ENCODE measurements at places on chromosomes 7 and 10. TPM values are rescaled to one million over a fixed set of nuclear protein-coding genes. Genes with fewer than 3 reads are reported as not detected.
A peak's percentile ranks its signal among the peaks of the same experiment; 100 is the strongest.

DNA sequence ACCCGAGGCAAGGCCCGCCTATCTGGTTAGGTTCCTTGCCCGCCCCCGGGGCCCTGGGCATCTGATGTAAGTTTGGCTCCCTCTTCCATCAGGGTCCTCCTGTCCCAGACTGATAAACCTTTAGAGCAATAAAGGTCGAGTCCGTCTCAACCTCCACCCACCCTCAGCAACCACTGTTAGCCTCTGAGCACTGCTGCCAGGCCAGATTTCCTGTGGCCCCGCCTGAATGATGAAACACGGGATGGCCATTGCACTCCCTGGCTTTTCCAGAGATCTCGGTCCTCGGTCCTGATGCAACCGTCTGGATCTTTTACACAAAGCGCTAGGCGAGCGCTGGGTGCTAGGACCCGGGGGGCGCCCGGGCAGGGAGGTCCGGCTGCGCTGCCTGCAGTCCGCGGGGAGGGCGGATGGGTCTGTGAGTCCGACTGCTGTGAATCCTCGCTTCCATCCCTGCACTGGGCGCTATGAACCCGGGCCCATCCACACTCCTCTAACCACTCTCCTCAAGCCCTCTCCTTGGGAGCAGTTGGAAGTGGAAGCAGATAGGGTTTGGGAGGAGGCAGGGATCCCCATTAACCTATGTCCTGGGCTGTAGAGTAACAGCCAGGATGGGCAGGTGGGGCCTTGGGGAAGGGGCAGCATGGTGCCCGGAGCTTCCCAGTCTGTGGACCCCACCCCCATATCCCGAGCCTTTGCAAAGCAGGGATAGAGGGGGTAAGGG is 875 bp upstream of the DDIT4 start:
- peak; percentile 96 for DNase-seq

DNA sequence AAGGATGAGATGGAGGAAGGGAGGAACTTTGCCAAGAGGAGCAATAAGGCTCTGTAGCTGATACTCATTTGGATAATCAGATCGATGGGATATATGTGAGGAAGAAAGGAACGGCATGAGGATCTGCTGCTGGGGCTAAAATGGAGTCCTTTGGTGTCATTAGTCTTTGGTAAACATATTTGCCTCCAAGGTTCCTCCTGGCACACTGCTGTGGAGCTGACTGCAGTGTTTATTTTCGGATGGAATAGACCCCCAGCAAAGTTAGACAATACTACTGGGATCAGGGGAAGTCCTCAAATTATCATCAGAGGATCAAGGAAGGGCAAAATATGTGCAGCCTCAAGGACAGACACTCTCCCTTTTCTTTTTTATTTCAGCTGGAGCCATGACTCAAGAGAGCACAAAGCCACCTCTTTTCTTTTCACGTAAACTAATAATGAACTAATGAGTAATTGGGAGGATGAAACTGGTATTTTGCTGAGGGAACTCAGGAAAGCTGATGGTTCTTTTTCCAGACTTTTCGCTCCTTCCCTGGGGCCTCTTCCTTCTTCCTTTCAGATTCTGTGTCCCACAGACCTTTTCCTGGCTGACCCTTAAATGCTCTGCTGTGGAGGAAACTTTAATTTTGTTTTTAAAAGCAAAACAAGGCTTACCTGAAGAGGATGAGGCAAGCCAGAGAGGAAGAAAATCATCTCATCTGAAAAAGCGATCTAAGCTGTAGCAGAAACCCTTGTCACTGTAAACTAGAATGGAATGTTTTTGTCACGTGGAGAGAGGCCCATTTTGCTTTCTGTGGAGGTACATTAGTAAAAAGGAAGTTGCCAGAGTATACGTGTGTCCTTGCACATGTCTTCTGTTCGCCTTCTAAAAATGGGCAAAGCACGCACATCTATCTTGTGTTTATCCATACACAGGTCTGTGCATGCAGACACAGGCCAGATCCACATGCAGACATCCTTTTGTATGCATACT is 33.3 kb downstream of the LRMDA start:
- DNase-seq = no peak

DNA sequence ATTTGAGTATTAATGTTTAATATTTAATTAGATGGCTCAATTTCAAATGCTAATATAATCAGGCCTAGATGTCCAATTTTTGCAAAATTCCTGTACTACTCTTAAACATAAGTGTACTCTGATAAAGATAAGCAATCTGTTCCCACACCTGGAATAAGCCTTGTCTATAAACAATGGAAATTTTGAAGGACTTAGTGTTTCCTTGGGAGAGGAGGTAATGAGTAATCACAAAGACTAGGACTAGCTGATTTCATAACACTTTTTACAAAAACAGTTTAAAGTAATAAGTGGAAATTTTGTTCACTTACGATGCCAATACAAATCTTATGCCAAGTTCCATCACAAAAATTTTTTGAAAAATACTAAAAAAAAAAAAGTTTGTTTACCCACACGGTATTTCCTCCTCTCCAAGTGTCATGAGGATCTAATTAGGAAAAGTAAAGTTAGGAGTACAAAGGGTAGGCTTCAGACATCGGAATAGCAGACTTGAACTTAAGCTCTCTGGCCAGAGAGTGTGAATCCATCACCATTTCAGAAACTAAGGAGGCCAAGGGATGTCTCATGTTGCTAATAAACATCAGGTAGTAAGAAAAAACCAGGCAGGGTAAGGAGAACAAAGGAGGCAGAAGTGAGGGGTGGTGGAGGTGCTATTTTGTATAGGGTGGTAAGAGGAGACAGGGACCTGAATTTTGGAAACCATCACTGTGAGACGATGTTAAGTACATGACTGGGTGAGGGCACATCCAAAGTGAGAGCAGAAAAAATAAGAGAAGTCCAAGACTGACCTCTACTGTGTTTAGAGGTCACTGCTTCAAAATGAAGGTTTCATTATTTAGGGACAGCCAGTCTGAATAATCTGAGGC is 61.3 kb downstream of the RAPGEF5 start:
- DNase-seq = no peak

DNA sequence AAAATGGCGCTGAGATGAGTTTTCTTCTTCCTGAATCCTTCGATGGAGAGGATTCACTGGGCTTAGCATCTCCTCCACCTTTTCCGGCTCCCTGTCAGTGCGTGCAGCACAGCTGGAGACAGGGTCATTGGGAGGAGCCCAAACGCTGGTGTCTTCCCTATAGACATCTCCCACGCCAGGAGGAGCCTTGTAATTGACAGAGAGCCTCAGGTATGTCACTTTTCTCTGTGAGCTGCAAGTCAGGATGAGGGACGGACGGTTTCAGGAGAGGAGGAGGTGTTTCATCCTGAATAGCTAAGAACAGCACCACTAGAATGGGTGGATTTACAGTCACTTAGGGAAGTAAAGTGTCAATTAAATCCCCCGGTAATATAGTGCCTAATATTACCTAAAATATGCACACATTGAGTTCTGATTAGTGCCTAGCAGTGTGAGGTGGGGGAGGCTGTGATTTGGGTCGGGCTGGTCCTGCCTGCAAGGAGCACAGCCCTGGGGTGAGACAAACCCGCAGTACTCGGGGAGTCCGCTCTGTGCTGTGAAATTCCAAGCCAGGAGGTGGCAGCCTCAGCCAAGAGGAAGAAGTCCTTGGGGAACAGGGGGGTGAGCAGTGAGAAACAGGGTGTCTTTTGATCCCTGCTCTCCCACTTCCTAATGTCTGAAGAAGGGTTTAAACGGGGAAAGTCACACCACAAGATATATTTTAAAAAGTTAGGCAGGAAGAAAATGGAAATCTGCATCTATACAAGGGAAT is 28.2 kb downstream of the IL15RA start:
- DNase-seq = peak; percentile 67

- no peak for DNase-seq
Observed at GRCh38 chr10:88049204-88049603, 185.8 kb downstream of the PTEN start.

DNA sequence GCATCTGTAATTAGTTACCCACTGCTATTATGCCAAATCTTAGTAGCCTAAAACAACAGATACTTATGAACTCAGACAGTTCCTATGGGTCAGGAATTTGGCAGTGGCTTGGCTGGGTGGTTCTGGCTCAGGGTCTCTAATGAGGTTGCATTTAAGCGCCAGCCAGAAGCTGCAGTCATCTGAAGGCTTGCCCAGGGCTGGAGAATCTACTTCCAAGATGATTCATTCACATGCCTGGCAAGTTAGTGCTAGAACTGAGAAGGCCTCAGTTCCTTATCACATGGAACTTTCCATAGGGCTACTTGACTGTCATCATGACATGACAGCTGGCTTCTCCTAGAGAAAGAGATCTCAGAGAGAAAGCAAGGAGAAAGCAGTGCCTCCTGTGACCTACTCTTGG is 121.3 kb downstream of the AVL9 start:
- peak; percentile 95 for DNase-seq

DNA sequence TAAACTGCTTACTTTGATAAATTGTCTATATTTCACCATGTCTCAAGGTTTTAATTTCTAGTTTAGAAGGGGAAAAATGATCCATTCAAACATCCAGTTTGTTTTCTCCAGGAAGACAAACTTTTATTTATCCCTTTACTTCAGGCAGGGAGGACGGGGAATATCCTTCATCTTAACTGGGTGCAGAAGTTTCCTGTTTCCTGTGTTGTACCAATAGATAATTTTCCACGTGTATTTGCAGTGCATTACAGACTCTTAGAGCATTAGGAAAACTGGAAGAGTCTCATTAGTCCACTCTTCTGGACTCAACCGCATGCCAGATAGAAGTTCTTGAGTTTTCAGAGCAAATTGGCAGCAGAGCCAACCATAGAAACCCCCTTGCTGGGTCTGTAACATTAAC is 39.4 kb upstream of the PIP4K2A start:
- DNase-seq = no peak

DNA sequence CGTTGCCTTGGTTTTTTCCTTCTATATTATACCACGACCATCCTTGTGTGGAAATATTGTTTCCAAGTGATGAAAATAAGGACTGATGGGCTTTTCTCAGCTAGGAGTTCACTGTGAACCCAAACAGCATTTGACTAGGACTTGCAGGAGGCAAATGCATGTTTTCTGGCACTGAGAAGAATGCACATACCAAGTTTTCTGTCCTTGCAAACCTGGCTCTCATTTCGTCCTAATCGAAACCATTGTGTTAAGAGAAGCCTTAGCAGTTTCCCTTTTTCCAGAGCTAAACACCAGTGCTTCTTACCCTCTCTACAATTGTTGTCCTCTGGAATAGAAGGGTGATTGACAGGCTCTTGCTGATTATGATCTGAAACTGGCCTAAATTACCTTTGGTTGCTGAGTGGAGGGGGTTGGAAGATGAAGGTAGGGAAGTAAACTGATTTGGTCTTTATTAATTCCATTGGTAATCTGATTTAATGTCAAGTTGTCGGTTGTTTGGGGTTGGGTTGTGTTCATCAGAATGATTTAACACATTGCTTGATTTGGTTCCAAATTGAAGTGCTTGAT is 33.1 kb upstream of the ELMO1 start:
- no peak for DNase-seq

GRCh38 chr10:29285624-29286051 is 3.2 kb upstream of the LYZL1 start:
- no peak for DNase-seq

GRCh38 chr10:104201636-104202035 is 30.5 kb downstream of the CFAP43 start:
- no peak for DNase-seq

DNA sequence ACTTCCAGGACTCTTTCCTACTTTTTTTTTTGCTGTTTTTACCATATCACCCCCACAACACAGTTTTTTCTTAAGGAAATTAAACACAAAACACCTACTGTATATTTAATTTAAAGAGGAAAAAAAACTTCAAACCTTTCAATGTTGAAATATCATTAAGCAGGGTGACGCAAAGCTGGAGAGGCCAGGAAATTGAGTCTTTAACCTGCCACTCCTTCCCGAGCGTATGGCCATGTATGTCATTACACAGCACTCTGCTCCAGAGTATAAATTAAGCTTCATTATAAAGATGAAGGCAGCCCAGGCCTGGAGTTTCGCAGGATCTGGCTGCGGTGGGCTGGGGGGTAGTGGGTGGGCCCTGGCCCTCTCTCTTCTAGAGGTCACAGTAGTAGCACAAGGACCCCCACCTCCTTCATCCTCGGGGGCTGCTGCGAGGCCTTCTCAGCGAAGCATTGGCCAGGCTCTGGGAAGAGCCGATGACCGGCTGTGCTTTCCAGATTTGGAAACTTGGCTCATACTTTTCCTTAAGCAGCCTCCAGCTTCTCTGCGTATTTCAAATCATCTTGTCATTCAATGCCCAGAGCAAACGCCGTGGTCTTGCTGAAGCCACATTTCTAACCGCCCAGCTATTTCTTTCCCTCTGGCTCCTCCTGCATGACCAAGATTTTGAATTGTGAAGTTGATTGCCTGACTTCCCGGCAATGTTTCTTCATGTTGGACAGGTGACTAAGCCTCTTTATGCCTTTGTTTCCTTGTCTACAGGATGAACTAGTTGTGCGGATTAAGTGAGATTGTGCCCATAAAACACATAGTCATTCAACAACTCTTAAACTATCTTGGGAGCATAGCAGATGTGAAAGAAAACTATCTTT is 765.1 kb downstream of the SUGCT start:
- DNase-seq = peak; percentile 47

- no peak for DNase-seq
Observed at GRCh38 chr10:80583685-80584084, 46.0 kb downstream of the SH2D4B start.

DNA sequence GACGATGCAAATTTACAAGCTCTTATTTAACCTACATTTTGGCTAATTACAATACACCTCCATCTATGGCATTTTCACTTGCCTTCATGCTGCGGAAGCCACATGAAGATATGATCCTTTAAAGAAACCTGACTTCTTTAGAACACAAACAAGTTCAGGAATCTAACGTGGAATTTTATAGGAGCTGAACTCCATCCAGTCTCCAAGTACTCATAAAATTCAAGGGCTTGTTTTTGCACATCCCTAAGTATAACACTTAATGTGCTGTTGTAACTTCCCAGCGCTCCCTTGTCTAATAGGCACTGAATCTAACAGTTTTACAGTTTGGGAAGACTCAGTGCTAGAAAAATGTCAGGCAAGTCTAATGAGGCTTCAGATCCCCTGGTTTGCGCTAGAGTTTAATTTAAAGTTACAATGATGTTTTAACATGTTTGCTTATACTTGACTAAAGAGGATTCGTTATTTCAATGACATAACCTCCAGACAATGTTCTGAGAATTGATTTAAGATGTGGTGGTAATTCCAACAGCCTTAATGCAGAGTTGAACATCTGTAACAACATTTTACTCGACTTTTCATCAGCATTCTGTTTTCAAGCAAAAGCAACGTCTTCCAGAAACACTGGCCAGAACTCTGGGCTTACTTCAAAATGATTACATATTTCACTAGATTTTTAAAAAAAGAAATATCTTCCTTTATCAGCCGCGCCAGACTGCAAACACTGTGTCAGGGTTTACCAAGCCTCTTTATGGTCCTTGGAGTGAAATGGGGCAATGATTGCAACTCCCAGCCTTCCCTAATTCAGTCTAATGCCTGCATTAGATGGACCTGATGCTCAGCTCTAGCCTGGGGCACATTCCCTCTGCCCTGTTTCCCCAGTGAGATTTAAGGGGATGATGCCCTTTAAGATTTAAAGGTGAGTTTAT is 664.3 kb downstream of the KCNMA1 start:
- no peak for DNase-seq

EMX2 gene
- not detected for total RNA-seq

AKR1C1 gene
- total RNA-seq = 60.1 TPM

NPTX2 gene
- 121 TPM for total RNA-seq
